ENCODE measurements at places on chromosomes 3 and 15.

DNA sequence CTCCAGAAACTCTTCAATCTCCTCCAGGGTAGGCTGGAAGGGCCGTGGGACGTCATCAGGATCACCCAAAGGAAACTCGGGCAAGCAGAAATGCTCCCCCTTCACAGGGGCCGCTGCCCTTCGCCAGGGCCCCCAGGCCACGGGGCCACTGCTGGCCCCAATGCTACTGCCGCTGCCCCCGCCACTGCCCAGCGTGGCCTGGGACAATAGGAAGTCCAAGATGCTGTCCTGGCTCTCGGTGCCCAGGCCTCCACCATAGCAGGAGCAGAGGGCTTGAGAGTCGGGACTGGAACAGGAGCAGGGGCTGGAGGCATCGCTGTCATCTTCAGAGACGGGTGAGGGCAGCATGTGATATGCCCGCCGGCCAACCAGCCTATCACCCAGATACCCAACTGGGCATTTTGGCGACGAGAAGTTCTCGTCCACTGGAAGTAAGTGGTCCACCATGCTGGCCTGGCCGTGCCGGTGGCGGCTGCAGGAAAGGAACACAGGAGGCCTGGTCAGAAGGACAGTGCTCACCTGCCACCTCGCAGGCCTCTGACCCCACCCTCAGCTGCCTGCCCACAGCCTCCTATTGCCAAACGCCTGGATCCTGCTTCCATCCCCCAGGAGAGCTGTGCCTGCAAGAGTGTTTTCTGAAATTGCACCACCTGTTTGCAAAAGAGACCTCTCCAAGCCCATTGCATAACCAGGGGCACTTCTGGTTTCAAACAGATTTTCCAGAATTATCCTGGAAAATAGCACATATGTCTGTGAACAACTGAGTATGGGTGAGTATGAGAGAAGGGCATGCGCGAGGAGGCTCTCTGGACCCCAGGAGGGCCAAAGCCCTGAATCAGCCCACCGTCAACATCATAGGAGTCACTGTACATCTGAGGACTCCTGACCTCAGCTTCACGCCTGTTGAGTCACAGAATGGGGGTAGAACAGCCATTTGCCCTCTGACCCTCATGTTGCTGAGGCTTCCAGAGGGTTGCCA is 4.4 kb downstream of the KLF15 start:
- DNase-seq, result no peak

- DNase-seq, result no peak
Measured at GRCh38 chr3:138942271-138942670, 4.7 kb downstream of the FOXL2 start.

- DNase-seq, result no peak
Measured at GRCh38 chr15:50051811-50052419, 67.1 kb downstream of the ATP8B4 start.

GRCh38 chr3:13285007-13285567 is 135.0 kb downstream of the NUP210 start:
- DNase-seq, result no peak

DNA sequence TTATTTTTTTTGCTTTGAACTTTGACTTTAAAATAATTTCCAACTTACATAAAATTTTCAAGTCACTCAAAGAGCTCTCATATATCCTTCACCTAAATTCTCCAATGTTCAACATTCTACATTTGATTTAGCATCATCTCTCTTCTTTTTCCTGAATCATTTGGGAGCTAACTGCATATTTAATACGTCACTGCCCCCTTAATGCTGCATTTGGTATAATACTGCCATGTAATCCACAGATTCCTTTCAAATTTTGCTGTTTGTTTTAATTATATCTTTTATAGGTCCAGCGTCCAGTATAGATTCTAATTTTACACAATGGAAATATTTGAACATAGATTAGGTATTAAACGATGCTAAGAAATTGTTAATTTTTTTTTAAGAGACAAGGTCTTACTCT is 2.3 kb upstream of the EIF2AK4 start:
- DNase-seq, result no peak

- no peak for DNase-seq
Measured at GRCh38 chr3:190990898-190991297, 128.4 kb upstream of the GMNC start.

DNA sequence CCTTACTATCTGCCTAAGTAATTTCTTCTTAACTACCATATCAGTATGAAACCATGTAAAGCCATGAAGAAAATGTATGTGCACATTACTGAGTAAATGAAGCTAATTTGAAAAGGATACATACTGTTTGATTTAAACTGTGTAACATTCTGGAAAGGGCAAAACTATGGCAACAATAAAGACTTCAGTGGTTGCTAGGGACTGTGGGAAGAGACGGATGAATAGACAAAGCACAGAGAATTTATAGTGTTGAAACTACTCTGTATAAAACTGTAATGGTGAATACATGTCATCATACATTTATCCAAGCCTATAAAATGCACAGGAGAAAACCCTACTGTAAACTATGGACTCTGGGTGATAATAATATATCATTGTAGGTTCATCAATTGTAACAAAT is 1103.7 kb upstream of the EPHA6 start:
- no peak for DNase-seq

DNA sequence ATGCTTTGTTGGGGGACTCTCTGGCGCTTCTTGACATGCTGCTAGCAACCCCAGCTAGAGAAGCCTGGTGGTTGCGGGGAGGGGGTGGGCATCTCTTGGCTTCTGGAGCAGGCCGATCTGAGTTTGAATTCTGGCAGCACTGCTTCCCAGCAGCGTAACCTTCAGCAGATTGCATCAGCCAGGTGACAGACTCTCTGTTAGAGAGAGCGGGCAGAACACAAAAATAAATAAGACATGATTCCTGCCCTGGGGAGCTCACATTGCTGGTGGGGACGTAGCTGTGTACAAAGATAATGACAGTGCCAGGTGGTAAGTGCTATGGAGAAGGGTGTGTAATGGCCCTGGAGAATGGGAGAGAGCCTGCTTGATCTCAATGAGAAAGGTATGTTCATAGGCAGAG is 87.4 kb downstream of the THSD4 start:
- DNase-seq, result no peak

GRCh38 chr3:116863822-116864589 is 154.4 kb downstream of the TUSC7 start:
- DNase-seq, result no peak

DNA sequence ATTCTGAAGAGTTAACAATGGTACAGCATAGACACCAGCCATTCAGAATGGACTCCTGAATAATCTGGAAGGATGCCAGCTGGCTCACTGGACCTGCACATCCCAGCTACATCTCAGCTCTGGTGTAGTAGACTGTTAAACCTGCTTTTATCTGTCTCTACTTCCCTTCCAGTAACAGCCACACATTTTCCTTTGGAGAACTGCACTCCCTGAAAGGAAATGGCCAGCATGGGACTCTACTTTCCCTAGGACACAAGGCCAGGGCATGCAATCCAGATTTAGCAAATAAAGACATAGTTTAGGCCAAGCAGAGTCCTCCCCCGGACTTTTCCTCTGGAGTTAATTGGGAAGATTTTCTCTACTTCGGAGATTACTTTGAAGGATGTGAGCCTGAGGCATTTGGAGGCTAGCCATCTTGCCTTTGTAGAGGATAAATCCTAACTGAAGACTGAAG is 82.7 kb upstream of the TCF12 start:
- DNase-seq, result no peak

GRCh38 chr3:97970956-97971620 is 1.1 kb downstream of the RIOX2 start:
- no peak for DNase-seq

GRCh38 chr3:55562700-55563099 is 75.6 kb upstream of the WNT5A start:
- no peak for DNase-seq

DNA sequence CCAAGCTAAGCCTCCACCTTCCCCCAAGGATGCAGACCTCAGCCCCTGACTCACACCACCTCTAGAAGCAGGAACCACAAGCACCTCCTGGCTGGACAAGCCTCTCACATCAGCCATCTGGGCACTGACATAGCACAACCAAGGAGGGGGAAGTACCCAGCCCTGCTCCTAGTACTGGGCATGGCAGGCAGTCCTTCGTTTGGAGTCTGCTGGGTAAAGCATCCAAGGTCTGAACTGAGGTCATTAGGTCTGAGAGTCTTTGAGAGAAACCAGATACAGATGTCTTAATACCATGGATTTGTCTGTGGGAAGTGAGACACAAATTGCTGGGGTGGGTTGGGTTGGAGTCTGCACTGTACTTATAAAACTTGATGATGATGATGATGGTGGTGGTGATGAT is 61.8 kb downstream of the CCDC33 start:
- DNase-seq, result no peak

- DNase-seq, result no peak
Measured at GRCh38 chr3:46847744-46848143, 15.5 kb downstream of the MYL3 start.

DNA sequence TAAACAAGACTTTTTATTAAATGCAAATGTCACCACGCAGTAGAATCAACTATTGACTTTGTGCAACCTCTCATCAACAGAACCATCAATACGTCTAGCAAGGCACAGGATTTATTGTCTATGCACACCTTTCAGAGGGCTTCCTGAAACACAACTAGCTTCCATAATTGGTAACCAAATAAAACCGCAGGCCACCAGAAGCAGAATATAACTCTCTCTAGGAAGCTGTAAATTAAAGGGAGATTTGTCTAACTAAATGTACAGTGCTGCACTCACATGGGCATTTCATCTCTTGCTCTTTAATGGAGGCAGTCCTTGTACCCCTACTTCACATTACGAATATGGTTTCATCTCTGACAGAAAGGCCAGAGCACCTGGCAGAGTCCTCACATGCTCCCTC is 93.0 kb downstream of the FHIT start:
- DNase-seq, result no peak

DNA sequence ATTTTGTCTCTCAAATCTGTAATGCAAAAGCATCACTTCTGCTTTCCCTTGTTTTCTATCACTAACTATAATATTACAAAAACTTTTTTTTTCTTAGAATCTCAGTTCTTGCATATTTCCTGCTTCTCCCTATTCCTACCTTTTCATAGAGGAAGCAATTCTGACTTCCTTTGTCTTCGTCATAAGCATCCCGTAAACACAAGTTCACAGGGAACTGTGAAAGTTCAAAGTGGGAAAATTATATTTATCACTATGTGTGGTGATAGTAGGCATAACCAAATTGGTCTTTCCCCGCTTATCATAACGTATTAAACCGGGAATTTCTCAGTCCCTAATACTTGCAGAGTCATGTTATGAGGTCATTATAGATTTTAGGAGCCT is 22.3 kb downstream of the CD200 start:
- DNase-seq, result no peak

GRCh38 chr15:97966924-97967620 is 6.6 kb downstream of the ARRDC4 start:
- DNase-seq, result no peak

DNA sequence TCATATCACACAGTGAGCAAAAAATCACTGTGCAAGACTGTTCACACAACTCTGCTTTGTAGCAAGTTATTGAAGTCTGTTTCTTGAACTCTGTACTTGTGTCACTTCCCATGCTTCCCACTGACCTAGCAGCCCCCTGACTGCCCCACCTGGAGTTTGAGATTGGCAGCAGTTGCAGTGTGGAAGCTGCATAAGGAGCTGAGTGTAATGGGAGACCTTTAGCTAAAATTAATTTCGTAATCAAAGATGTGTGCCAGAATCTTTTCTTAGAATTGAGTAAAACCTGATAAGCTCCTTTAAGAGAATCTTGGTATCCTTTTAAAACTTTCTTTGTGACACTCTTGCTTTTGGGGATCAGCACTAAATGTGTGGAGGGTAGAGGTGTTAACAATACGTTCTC is 42.8 kb downstream of the NKIRAS1 start:
- no peak for DNase-seq

DNA sequence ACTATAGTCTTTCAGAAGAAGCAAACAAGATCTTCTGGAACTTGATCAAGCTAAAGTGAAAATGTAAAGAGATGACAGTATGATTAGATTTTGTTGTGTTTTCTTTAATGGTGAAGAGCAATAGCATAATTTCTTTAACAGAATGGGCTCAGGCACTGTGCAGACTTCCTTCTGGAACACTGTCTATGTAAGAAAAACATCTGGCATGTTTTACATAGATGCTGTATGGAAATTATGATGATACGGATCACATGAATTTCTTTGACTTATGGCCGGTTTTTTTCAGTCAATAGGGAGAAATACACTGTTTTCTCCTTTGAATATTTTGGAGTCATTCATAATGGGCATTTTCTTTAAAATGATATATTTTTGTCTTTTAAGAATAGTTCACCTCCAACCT is 42.6 kb downstream of the PHLDB2 start:
- no peak for DNase-seq

GRCh38 chr15:59364248-59364647 is 8.4 kb downstream of the MYO1E start:
- DNase-seq, result no peak

DNA sequence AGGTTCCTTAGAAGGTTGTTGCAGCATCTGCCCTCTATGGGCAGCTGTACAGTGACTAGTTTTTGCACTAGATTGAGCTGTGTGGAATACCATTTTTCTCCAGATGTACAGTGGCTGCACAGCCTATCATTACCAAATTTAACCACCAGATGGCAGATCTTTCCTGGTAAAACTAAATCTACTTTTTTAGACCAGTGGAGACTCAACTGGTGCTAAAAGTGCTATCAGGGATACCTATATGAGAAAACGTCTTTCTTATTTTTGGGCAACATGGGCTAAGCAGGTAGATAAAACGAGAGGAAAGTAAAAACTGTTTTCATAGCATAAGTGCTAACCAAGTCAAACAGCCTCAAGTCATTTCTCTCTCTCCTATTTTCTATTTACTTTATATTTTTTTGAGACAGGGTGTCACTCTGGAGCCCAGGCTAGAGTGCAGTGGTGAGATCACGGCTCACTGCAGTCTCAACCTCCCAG is 21.2 kb downstream of the IGSF10 start:
- DNase-seq, result no peak

- DNase-seq, result no peak
Measured at GRCh38 chr3:51355891-51356578, 29.1 kb upstream of the MANF start.

GRCh38 chr15:58070801-58071418 is 5.4 kb upstream of the ALDH1A2 start:
- DNase-seq, result peak; percentile 79

GRCh38 chr3:126474498-126475412 is 936 bp downstream of the ZXDC start:
- peak; percentile 69 for DNase-seq

GRCh38 chr15:31344823-31345605 is 18.4 kb downstream of the KLF13 start:
- DNase-seq, result peak; percentile 83

- DNase-seq, result no peak
Measured at GRCh38 chr15:47437491-47437890, 279.8 kb upstream of the SEMA6D start.

DNA sequence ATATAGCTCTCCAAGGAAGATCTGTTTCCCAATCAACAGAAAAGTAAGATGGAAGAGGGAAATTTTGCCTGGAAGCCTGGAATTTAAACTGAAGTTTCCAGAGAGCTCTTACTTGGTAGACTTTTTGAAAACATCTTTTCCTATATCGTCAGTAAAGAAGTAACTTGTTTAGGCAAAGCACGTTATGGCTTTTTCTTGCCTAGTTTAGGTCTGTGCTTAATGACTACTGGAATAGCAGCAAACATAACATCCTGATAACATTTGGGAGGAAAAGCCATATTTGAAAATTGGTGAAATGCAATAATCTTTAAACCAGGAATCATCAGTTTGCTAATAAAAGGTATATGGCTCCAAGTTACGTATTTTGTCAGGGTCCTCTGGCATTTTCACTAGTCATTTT is 160.4 kb upstream of the CGNL1 start:
- DNase-seq, result no peak

All from activated CD8-positive, alpha-beta memory T cell treated with anti-CD3 and anti-CD28 coated beads, Interleukin-2, amount 50 U/mL, for 48 hours (primary cell).